Stimulated activated CD4-positive, alpha-beta T cell treated with anti-CD3 and anti-CD28 coated beads, Interleukin-15, amount 100 ng/mL, for 1 hour (primary cell): ENCODE measurements at places on chromosomes 4 and X.

- no peak for DNase-seq
Observed at GRCh38 chr4:14065406-14065805, 437.9 kb upstream of the BOD1L1 start.

DNA sequence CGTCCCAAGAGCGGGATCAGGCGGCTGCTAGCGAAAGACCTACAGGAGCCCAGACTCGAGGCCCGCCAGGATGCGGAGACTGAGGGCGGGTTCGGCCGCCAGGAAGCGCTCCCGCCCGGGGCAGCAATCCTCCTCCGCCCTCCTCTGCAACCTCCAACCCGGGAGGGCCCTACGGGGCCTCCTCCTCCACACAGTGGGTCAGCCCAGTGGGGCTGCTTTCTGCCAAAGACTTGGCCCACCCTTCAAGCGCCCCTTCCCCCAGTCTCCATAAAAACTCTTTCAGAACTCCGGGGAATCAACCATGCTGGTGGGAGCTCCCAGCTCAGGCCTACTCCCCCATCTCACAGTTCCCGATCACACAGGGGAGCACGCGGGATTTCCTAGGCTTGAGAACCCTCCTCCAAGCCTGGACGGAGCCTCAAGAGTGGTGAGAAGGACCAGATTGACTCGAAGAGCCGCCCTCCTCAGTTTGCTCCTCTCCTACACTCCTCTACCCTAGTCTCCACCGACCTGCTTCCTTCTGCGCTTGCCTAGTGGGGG lies 77.5 kb downstream of the RLIM start:
- no peak for DNase-seq

DNA sequence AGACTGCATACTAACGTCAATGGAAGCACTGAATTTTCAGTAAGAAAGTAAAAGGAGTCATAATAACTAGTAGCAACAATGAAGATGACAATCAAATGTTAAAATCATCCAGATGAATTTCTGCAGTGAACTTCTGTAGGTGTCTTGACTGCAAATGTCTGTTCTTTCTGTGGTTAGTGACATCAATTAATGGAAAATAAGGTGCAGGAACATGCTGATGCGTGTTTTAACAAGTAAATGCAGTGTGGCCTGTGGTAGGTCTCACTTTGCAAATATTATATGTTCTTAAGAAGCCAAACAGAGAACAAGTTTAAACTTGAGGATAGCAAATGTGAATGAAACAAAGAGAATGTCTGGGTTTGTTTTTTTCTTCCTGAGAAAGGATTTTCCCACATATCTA lies 2.6 kb upstream of the DTHD1 start:
- DNase-seq, result no peak

DNA sequence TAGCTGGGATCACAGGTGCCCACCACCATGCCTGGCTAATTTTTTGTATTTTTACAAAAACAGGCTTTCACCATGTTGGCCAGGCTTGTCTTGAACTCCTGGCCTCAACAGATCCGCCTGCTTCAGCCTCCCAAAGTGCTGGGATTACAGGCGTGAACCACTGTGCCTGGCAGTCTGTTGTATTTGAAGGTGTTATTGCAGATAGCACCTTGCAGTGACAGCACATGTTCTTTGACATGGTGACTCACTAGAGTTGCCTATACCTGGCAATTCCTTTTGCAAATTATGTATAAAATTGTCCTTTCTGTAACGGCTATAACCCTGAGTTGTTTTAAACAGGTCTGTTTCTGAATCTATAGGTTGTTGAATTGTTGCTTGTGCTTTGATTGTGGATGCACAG lies 7.9 kb downstream of the OGT start:
- DNase-seq, result no peak

DNA sequence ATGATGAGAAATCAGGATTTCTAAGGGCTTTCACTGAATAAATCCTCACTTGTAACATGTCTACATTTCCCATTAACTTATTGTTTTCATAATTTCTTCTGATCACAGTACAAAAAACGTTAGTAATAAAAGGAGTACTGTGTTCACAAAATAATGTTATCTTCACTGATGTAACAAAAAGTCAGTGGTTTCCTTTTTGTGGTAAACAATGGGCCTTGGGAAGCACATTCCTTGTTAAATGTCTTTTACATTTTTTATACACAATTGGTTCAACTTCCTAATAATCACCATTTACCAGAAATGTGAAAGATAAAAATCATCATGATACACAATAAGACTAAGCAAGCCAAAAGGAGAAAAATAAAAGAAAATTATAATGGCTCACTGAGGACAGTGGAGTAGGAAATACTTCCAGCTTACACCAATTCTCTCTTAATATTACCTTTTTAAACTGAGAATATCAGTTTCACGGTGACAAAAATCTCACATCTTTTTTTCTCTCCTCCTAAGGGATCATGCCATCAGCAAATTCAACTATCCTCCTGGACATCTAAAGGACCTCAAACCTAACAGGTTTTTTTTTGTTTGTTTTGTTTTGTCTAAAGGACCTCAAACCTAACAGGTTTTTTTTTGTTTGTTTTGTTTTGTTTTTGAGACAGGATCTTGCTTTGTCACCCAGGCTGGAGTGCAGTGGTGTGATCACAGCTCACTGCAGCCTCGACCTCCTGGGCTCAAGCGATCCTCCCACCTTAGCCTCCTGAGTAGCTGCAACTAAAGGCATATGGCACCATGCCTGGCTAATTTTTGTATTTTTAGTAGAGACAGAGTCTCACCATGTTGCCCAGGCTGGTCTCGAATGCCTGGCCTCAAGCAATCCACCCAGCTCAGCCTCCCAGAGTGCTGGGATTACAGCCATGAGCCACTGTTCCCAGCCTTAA lies 57.3 kb downstream of the FRYL start:
- DNase-seq, result no peak

- DNase-seq, result no peak
Observed at GRCh38 chr4:176387571-176387970, 67.8 kb downstream of the SPCS3 start.

DNA sequence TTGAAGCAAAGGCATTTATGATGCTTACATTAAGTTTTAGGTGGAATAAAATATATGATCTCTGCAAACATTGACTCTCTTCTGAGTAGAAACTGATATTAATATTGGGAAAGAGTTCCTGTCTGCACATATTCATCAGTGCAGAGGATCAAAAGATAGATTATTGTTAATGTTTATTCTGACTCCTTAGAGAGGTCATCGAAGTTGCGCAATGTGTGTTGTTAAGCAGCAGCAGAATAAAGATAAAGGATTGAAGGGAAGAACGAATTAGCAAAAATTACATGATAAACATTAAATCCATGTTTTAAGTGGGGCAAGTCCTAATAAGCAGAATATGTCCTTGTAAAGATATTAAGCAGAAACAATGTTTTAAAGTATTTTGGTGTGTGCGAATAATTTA lies 72.6 kb upstream of the MBNL3 start:
- no peak for DNase-seq

- DNase-seq, result no peak
Observed at GRCh38 chr4:97645071-97645821, 498.0 kb downstream of the STPG2 start.

DNA sequence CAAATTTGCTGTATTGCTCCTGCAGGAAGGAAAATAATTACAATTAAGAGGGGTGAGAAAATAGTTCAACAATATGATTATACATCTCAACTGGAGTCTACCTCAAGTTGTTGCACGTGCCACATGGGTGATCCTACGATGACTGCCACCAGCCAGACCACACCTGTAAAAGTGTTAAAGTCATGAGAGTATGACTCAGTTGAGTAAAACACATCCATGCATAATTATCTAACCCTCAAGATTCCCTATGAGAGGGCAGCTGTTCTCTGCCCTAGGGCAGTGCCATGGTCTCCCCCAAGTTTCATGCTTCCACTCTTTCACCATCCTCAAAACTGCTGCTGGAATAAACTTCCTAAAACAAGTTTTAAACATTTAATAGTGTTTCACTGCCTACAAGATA lies 44.1 kb downstream of the QRFPR start:
- DNase-seq, result no peak

GRCh38 chrX:46838974-46839480 lies 2.2 kb downstream of the RP2 start:
- no peak for DNase-seq

- DNase-seq, result no peak
Observed at GRCh38 chr4:31983246-31983645, 1263.1 kb downstream of the PCDH7 start.
